Mammary epithelial cell (primary cell): ENCODE measurements at places on chromosomes 2 and 18.

GRCh38 chr2:233780771-233781170, 2.6 kb downstream of the MROH2A start:
- DNase-seq: no peak

- no peak for DNase-seq
These were observed 70.5 kb upstream of the IGFBP5 start for GRCh38 chr2:216765761-216766262.

DNA sequence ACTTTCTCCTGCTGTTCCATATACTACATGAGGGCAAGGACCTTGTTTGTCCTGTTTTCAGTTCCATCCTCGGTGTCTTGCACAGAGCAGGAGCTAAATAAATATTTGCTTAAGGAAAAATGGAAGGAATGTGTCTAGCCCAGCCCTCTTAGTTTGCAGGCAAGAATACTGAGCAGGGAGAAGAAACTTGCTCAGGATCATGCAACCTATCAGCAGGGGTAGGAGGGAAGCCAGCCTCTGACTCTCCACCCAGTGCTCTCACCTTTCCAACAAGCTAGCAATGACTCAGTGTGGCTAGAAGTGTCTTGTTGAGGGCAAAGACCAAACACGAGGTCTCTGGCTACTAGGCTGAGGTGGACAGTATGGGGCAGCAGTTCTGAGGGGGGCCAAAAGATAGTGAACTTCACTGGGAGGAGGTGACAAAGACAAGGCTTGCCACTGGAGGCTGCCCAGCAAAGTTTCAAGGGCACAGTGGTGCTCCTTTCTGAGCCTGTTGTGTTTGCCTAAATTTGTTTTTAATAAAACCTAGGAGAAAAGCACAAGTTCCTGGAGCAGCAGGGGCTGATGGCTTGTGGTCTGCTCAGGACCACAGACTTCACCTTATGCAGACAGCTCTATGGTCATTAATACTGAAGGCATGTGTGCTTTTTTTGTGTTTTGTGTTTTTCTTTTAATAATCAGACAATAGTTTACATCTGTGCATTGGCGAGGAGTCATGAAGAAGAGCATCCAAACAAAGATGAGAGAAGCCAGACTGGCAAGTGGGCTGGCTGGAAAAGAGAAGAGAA, 49.1 kb upstream of the CTAGE1 start:
- DNase-seq: peak; percentile 93

GRCh38 chr2:137168552-137168951, 403.2 kb downstream of the THSD7B start:
- DNase-seq: peak; percentile 88

DNA sequence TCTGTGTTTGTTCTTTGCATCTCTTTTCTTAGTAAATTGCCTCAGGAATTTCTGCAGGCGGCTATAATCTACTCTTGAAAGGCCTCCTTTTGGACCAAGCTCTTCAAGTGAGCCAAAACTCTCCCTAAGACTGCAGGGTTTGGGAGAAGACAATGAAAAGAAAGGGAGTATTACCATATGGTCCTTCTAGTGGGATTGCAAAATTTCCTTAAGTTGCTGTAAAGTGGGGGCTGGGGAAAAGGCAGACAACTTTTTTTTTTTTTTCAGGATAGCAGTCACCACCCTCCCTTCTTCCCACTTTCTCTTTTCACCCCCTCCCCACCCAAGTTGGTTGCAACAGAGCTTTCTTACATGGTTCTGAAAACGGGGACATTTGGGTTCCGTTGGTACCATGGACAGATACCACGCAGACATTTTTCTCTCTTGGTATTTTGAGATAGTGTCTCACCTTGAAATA, 183.7 kb downstream of the FHOD3 start:
- no peak for DNase-seq

- peak; percentile 20 for DNase-seq
These were observed 36.6 kb downstream of the RPL31 start for GRCh38 chr2:101038455-101039255.
